ENCODE measurements at places on chromosomes 2 and 18. TPM values are rescaled to one million over a fixed set of nuclear protein-coding genes. Genes with fewer than 3 reads are reported as not detected.

GRCh38 chr2:216927163-216927562 is 67.3 kb upstream of the TNP1 start:
- ATAC-seq, result no peak

- ATAC-seq, result no peak
Observed at GRCh38 chr2:187826023-187826422, 271.8 kb upstream of the TFPI start.

- no peak for ATAC-seq
Observed at GRCh38 chr18:72378016-72378415, 166.1 kb downstream of the CBLN2 start.

- ATAC-seq, result no peak
Observed at GRCh38 chr2:50751311-50752031, 280.5 kb downstream of the NRXN1 start.

DNA sequence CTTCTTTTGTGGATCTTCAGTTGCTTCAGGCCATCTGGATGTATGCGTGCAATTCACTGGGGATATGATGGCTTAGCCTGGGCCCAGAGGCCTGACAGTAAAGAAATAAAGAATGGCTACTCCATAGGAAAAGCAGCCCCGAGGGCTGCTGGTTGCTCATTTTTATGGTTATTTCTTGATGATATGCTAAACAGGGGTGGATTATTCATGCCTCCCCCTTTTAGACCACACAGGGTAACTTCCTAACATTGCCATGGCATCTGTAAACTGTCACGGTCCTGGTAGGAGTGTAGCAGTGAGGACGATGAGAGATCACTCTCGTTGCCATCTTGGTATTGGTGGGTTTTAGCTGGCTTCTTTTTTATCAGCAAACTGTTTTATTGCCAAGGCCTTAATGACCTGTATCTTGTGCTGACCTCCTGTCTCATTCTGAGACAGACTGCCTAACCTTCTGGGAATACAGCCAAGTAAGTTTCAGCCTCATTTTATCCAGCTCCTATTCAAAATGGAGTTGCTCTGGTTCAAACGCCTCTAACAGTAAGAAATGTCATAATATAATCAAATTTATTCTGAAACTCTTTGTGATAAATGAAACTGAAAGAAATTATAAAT is 60.5 kb downstream of the DSEL start:
- ATAC-seq, result no peak

GRCh38 chr2:120231564-120231973 is 8.4 kb upstream of the TMEM185B start:
- ATAC-seq, result no peak

DNA sequence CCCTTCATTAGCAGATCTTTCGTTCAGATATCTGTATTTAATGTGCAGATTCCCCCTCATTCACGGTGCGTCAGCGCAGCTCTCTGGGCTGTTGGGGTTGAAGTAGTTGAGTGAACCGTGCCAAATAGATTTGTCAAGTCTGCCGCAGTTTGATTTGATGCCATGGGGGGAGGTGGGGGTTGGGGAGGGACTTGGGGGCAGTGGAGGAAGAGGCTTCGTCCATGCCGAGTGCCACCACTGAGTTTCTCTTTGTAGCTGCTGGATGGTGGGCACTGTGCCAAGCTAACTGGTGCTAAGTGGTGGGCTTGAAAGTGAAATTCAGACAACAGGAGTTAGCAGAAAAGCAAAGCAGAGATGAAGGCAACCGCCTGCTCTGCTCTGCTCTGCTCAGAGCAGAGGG is 47.9 kb downstream of the NRP2 start:
- ATAC-seq, result no peak

GRCh38 chr18:27377251-27377650 is 192.1 kb upstream of the CHST9 start:
- ATAC-seq, result no peak

DNA sequence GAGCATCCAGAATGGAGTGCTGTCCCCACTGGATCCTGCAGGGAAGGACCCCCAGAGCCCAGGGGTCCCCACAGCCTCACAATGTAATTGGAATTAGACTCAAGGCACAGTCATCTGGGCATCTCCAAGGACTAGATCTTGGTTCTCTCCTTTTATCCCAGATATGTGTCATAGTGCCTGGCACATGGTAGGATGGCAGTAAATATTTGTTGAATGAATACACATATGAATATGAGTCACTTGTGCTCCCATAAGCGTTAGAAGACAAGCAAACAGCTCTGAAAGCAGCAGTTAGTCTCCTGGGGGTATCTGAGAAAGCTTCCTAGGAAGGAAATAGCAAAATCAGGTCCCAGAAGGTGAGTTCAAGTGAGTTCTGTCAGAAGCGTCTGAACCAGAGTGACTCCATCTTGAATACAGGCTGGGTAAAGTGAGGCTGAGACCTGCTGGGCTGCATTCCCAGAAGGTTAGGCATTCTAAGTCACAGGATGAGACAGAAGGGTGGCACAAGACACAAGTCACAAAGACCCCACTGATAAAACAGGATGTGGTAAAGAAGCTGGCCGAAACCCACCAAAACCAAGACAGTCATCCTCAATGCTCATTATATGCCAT is 234.1 kb upstream of the ID2 start:
- ATAC-seq, result no peak

The SCRN3 gene
- 29.0 TPM for total RNA-seq

The COX5B gene
- total RNA-seq, result 462 TPM

The RAB6D gene
- not detected for total RNA-seq

The RTP5 gene
- not detected for total RNA-seq

The QPCT gene
- 3.7 TPM for total RNA-seq

The MC5R gene
- total RNA-seq, result not detected

The EPAS1 gene
- 101 TPM for total RNA-seq

The TEX44 gene
- not detected for total RNA-seq

The CNDP1 gene
- not detected for total RNA-seq

The BOLL gene
- 0.19 TPM for total RNA-seq

The MREG gene
- total RNA-seq, result 3.3 TPM

The BUB1 gene
- total RNA-seq, result not detected
